ENCODE measurements at places on chromosomes 11 and 22.

- peak; percentile 46 for DNase-seq
These were observed 36.0 kb downstream of the PRCP start for GRCh38 chr11:82864268-82864667.

DNA sequence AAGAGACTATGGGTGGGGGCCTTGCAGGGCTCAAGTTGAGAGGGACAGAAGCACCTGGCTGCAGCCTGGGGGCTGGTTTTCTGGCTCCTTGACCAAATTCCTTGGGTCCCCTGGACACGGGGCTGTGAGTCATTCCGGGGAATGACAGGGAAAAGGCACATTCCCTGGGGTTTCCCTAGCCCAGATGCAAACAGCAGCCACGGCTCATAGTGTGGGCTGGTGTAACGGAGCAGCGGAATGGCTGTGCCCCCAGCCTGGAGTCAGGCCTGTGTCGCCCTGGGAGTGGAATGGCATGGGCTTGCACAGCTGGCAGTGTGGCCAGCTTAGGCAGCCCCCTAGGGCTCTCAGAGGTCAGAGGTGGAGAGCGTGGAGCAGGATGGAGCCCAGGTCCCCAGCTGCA lies 77.6 kb upstream of the KCNQ1OT1 start:
- no peak for DNase-seq

DNA sequence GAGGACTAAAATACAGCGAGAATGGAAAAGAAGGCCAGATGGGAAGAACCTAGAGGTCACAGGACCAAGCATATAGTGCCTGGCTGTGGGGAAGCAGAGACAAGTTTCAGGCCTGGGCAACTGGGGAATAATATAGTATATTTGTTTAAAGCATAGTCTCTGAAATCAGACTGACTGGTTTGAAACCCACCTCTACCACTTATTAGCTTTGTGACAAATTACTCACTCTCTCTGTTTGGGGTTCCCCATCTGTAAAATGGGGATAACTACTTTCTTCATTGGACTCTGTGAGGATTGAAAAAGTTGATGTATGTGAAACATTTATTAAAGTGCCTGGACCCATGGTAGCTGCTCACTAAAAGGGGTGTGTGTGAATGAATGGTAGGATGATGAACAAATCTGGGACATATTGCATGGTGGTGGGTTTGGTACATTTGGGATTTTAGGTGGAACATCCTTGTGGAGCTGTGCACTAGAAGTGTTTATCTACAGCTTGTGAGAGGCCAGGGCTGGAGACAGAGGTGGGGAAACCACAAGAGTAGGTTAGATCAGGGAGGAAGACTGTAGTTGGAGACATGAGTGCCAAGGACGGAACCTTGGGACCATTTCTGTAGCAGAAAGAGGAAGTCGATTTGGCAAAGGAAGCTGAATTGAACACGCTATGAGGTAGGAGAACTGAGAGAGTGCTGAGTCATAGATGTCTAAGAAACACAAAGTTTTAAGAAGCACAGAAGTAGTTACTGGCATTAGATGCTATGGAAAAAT lies 52.6 kb downstream of the SWAP70 start:
- no peak for DNase-seq

GRCh38 chr11:126751242-126751641 lies 249.3 kb downstream of the KIRREL3 start:
- DNase-seq, result no peak

- DNase-seq, result no peak
These were observed 563.1 kb upstream of the ISX start for GRCh38 chr22:34502821-34503220.

DNA sequence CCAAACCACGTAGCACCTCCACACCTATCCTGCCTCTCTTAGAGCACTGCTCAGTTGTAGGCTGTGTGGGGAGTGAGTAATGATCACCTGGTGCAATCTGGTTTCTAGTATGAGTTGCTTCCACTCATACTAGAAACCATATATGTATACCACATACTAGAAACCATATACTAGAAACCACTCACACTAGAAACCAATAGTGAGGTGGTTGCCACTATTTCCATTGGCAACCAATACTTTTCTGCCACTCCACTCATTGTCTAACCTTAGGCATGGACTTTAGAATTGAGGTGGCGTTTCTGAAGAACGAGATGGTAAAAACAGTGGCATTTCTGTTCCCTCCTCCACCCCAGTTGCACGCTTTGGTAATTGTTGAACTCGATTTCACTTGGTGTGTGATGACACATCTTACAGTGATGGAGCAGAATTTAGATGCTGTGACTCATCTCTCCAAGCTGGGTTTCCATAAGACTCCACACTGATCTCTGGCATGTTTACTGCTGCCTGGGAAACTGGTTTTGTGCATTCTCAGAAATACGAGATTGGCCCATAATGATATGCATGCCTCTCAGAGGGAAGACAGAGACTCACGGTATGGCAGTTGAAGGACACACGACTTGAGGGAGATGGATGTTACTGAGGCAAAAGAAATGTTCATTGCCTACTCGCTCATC lies 82.9 kb downstream of the KIRREL3 start:
- no peak for DNase-seq

DNA sequence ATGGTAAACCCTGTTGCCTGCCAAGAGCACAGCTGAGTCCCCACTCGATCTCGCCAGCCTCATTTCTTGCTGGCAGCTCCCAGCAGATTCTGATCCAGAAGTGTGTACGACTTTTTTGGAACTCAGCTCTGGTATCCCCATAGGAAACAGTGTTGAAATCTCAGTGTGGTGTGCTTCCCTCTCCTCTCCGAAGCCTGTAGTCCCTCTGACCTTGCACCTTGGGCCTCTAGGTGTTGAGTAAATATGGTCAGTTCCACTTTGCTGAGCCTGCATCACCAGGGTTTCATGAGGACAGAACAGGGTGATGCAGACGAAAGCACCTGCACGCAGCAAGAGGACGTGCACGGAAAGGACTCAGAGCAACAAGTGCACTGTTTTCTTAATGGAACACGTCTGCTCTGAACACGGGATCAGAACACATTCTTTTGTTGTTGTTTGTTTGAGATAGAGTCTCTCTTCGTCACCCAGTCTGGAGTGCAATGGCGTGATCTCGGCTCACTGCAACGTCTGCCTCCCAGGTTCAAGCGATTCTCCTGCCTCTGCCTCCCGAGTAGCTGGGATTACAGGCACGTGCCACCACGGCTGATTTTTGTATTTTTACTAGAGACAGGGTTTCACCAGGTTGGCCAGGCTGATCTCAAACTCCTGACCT lies 3.8 kb upstream of the CPT1A start:
- DNase-seq, result peak; percentile 16

Data from NCI-H146 (cell line).